ENCODE measurements at places on chromosomes 12 and 14.

- DNase-seq: no peak
Observed at GRCh38 chr12:132066345-132066685, 77.8 kb downstream of the DDX51 start.

DNA sequence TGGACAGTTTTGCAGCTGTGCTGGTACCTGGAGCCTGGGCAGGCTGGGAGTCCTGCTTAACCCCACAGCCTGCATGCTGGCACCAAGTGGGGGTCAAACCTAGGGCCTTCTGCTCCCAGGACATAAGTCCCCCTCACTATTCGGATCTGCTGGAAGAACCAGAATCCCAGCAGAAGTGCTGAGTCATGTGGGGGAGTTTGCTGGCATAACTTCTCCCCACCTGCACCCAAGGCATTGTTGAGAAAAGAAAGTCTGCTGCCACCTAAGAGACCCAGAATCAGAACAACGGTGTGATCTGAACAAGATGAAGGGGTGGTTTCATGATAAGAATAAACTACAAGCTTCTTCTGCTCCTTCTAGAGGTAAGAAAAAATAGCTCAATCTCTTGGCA, 102.7 kb downstream of the RBM19 start:
- DNase-seq: no peak

DNA sequence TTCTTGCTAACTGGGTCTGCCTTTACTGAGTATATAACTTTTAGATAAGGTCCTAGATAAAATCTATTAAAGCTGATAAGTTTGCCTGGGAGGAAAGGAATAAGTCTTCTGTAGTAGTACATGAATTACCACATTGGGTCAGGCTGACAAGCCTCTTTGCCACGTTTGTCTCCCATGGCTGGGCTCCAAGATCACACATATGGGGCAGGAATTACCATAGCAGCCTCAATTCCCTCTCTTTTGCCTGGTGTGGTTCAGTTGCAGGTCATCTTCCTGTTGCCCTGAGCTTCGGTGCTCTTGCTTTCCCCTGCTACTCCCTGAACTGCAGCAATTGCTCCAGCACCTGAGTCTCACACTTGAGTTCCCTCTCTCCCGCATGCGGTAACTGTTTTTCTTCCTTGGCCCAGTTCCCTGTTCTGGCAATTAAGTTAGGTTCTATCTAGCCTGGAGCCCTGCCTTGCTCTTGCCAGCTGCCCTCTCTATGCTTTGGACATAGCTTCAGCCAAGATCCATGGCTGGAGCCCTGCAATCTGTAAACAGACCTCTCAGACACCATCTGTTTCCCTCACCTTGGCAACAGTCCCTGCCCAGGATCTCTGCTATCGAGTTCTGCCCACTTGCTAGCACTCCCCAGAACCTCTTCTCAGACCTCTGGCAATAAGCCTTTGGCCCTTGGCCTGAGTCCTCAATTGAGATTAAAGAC, 5.8 kb upstream of the GLT8D2 start:
- peak; percentile 13 for DNase-seq

GRCh38 chr14:85317491-85318021, 212.4 kb upstream of the FLRT2 start:
- DNase-seq: no peak

DNA sequence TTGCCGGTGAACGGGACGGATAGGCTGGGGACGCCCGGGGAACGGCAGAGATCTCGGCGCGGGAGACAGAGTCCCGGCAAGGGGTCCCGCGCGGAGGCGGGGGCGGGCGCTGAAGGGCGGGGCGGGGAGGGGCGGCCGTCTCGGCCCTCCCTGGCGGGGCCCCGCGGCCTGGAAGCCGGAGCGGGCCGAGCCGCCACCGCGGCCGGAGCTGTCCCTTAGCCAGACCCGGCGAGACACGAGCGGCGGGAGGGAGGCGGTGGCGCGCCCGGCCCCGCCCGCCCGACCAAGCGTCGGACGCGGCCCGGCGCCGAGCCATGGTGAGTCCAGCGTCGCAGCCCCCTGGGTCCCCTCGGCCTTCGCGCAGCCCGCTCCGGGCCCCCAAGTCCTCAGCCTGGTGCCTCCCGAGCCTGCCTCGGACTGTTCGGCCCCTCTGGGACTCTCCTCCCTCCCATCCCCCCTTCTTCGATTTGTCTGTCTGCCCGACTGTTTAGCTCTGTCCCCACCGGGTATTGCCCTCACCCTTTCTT, at the start of gene ARHGEF40:
Gene ARHGEF40, plus strand, starts transcription at position 222 of the 527 bp plus-strand sequence. Its CDS starts 93 bp downstream, at position 315.
- DNase-seq: no peak

Data from ovary (tissue), 10 donors.